SK-N-SH (cell line): ENCODE measurements at places on chromosomes 1 and 21. TPM values are rescaled to one million over a fixed set of nuclear protein-coding genes. Genes with fewer than 3 reads are reported as not detected.

SLC6A9 gene
- 3.6 and 3.9 TPM in 2 replicates for polyA plus RNA-seq

- peak; percentile 81 for DNase-seq
Observed at GRCh38 chr1:41241354-41241748, 755 bp downstream of the SCMH1 start.

CAPN8 gene
- not detected in 2 replicates for polyA plus RNA-seq

HORMAD1 gene
- not detected in 2 replicates for polyA plus RNA-seq

LRRC38 gene
- polyA plus RNA-seq: 0.02 TPM in 1 of 2 replicates, not detected in the other

- DNase-seq: no peak
Observed at GRCh38 chr1:82978461-82979324, 1020.2 kb downstream of the TTLL7 start.

DNA sequence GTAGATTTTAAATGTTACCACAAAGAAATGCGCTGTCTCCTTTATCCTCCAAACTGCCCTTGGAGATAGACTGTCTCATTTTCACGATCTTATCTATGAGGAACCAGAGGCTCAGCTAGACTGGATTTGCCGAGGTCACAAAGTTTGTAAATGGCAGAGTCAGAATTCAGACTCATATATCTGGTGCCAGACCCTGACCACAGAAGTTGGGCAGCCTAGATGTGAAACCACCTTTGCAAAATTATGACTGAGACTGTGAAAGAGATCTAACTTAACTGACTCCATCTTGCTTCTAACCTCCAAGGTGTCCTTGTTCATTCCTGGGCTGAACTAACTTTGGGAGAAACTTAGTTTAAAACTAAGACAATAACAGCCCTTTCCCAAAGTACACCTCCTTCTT, 14.1 kb downstream of the CNR2 start:
- DNase-seq: no peak

RNU1-1 gene
- not detected in 2 replicates for polyA plus RNA-seq

MECR gene
- polyA plus RNA-seq: 38.3 and 38.7 TPM in 2 replicates

DNA sequence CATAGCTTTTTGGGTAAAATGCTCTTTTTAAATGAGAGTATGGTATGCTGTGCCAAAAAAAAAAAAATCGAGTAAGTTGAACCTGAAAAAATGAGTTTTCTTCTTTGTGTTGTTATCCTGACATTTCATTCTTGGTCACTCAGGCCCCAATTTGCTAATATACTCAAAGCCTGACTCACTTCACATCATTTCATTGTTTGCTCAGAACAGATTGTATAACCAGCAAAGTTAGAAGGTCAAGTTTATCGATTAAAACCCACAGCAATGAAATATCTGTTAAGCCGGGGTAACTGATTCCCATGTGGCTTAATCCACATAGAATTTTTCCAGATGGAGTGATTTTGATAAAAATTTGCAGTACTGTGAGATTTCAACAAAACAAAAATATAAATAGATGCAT, 363.7 kb downstream of the NEGR1 start:
- no peak for DNase-seq

HSD3B1 gene
- not detected in 2 replicates for polyA plus RNA-seq

DNA sequence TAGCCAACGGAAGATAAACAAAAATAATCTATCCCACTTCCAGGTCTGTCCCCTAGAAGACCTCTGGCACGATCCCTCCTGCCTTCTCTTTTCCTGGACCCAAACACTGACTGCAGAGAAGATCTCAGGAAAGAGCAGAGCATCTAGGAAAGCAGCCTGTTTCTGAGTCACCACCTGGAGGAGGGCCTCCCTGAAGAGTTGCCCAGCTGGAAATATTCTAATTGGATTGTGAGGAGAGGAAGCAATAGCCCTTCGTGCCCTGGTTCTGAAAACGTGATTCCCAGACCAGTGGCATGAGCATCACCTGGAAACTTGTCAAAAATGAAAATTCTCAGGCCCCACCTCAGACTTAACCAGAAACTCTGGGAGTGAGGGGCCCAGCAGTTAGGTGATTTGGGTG, 411.1 kb downstream of the SETD4 start:
- DNase-seq: no peak
